Globus pallidus (tissue), 1 donor: ENCODE measurements at places on chromosomes 16 and 17.
A peak's percentile ranks its signal among the peaks of the same experiment; 100 is the strongest.

DNA sequence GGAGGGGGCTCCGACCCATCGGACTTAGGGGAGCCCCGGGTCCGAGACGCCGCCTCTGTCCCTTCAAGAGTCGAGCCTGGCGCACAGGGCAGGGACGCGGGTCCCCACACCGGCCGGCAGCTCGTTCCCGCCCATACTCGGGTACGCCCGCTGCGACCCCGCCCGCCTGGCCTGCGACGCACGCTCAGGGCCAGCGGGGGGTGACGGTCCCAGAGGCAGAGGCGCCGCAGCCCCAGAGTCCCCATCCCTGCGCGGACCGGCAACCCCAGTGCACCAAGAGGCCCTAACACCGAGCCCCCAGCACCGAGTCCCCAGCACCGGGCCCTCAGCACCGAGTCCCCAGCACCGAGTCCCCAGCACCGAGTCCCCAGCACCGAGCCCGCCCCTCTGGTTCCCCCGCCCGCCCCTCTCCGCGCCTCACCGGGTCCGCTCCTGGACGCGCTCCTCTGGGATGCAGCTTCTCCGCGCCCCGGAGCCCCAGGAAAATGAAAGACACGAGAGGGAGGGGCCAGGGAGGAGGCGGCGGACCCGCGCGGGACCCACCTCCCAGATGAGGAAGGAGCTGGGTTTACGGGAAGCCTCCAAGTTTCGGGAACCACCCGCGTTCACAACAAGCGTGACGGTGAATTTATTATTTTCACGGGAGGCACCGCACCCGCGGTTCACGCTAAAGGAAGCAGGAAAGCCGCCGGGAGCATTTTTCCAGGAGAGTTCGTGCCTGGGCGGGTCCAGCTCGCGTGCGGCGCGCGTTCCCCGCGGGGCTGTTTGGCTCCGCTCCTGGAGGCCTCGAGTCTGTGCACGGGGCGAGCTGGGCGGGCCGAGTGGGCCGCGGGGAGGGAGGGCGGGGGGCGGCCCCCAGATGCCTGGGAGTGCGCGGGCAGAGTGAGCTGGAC lies at the start of gene SECTM1:
SECTM1 (minus strand) TSS at position 488 of the 893 bp plus-strand sequence. CDS start 6,526 bp downstream, outside the sequence.
- DNase-seq, result no peak

- no peak for DNase-seq
These were observed at the start of gene MT1A for GRCh38 chr16:56637814-56638750. Gene MT1A (plus strand): TSS chr16:56638666. CDS start chr16:56638739, 73 bp downstream.

- DNase-seq, result no peak
These were observed 4.1 kb downstream of the KRT31 start for GRCh38 chr17:41393294-41393693.

GRCh38 chr17:66466840-66467367 lies 164.5 kb downstream of the PRKCA start:
- DNase-seq, result no peak

DNA sequence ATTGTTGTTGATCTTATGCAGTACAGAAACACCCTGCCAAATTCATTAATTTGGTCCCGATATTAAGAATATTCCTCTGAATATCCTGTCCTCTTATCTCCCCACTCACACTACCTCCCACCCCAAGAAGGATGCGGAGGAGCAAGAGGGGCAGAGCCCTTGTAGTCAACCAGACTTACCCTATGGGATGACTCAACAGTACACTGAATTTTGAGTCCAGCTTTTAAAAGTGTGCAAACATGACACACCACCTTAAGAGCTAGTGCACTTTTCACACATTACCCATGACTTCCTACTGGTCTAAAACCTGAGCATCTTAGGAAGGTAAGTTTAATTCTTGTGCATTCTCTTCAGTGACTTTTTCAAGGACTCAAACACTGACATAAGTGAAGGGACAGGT lies 9.5 kb downstream of the USP22 start:
- no peak for DNase-seq

DNA sequence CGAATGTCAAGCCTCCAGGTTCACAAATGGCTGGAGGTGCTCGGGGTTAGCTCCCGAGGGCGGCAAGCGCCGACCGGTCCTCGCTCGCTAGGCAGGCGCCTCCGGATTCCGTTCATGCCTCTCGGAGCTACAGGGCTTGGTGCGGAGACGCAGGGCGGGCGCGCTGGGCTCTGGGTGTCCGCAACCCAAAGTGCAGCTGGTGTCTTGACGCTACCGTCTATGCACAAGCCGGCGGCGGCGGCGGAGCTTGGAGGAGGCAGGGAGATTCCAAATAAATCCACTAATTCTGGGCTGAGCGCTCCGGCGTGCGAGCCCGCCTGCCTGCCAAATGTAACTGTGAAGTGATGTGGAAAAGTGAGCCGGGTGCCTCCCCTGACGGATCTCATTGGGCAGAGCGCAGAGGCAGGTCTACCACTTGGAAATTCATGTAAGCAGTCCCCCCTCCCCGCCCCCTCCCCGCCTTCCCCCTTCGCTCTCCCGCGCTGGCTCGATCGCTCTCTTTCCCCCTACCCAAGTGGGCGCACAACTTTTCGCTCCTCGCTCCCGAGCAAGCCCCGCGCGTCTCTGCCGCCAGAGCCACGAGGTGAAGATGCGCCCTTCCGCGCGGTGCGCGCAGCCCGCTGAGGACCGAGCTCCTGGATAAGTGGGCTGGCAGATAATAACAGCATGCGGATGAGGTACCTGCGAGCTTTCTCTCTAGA lies at the start of gene CDH8:
CDH8 (minus strand) TSS at position 338 of the 701 bp plus-strand sequence. CDS start 15,035 bp downstream, outside the sequence.
- DNase-seq, result peak; percentile 46

DNA sequence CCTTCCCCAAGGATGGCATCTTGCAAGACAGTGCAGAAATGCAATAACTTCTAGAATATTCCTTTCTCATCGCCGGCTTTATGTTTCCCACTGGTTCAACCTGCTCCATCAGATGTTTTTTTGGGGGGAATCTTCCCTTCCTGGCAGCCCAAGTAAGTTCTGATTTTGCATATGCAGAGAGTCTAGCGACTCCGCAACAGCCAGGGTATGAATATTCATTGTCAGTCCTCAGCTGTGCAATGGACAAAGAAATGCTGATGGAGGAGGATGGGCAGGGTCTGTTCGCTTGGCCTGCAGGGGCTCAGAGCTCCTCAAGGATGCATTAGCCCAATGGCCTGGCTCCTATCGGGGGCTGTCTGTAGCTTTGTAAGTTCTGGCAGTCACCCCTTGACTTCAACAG lies 358.8 kb upstream of the CCL2 start:
- no peak for DNase-seq

- peak; percentile 59 for DNase-seq
These were observed 23.0 kb upstream of the SLC38A8 start for GRCh38 chr16:84065536-84066132.

DNA sequence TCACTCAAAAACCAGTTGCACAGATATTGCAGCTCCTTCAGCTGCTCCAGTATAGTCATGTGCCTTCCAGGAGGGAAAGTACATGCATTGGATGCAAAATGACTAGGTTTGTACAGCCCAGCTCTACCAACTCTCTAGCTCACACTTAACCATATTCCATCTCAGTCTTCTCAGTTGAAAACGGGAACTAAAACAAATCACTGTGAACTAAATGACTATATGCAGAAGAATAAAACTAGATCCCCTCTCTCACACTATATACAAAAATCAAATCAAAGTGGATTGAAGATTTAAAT lies 24.9 kb downstream of the DCUN1D3 start:
- DNase-seq, result no peak

DNA sequence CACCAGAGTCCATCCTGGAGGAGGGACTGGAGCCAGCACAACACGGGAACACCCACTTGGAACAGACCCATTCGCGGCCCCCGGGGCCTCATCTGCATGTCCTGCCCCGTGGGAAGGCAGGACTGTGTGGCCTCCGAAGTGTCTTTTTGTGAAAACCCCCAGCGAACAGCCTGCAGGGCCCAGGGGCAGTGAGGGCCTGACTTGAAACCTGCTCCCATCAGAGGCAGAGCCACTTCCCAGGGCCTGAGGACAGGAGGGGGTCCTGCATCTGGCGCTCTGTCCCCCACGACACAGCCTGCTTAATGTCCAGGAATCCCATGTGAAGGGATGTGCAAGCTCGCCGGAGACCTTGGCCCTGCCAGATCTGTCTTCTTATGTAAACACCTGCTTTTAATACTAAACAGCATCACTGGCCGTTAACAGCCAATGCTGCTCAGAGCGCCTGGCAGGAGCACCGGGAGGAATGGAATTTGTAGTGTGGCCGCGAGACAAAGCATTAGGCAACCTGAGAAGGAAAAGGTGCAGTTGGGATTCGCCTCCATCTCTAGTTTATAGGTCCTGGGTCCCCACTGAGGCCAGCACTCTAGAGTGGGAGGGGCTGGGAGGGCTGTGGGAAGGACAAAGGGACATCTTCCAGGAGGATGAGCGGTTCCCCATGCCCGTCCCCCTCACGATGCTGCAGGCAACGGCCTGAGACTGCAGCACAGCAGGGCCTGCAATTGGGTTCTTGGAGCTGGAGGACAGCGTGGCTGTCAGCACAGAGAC lies 9.6 kb upstream of the EVPL start:
- DNase-seq, result no peak
